ENCODE measurements at places on chromosomes 2 and 18.

DNA sequence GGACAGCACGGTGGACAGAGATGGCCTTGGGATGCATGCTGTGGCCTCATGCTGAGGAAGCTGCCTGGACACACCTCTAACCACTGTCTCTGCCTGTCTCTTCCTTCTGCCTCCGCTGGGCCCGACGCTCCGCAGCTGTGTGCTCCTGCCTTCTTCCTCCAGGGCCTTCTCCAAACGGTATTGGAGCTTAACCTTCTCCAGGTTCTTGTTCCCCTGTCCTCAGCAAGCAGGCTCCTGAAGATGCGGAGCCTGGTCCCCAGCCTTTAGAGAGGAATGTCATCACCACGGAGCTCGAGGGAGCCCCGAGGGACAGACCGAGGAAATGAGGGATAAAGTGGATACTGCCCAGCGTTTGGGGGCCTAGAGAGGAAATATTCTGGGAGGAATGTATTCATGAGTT, 155.1 kb downstream of the DYSF start:
- no peak for DNase-seq

- no peak for DNase-seq
These were observed 81.4 kb downstream of the TGOLN2 start for GRCh38 chr2:85246348-85246747.

- DNase-seq = no peak
These were observed 238.5 kb downstream of the GALR1 start for GRCh38 chr18:77487951-77488740.

GRCh38 chr2:150480971-150481830, 6.3 kb downstream of the RND3 start:
- no peak for DNase-seq

- DNase-seq = no peak
These were observed 422.6 kb upstream of the ID2 start for GRCh38 chr2:8259106-8259840.

DNA sequence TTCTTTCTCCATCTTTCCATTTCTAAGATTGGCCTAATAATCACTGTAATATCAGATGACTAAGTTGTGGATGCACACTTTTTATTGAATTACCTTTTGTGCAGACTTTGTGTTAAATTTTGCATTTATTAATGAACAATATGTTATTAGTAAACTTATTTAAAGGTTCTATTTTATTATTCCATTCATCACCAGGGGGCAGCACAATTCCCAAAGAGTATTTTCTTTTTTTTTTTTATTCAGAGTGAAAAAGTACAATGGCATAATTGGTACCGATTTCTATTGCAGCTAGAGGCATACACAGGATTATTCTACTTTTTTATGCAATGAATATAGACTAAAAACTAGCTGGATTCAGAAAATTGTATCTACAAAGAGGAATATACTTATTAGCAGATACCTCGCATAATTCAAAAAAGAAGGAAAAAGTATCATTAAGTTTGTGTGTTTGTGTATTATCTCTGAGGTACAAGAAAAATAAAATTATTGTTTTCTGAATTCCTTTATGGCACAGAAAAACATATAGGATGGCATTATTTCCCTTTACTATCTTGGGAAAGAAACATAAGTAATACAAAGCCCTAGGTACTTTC, 390.6 kb downstream of the ERBB4 start:
- no peak for DNase-seq

- DNase-seq = no peak
These were observed 398.0 kb downstream of the CDH2 start for GRCh38 chr18:27778925-27779324.

GRCh38 chr2:203908066-203908796, 28.3 kb upstream of the ICOS start:
- no peak for DNase-seq

- DNase-seq = no peak
These were observed 56.7 kb downstream of the SPTBN1 start for GRCh38 chr2:54512663-54513362.

DNA sequence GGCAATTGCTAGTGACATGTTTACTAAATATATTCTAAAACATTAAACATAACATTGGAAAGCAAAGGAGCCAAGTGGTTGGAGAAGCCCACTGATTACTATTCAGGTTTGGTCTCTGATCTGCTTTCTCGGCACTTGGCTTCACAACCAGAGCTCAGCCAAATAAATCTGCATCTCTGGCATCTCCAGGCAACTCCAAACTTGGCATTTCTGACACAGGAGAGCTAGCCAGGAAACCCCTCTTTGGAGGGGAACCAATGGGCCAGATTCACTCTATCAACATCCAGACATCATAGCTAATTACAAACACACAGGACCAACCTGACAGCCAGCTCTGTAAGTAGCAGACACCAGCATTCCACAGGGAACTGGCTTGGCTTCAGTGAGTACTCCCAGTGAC, 150.3 kb upstream of the ETAA1 start:
- DNase-seq = no peak

GRCh38 chr18:48573632-48574283, 34.9 kb downstream of the CTIF start:
- DNase-seq = no peak

- no peak for DNase-seq
These were observed 45.4 kb upstream of the TAF1B start for GRCh38 chr2:9797681-9798556.

DNA sequence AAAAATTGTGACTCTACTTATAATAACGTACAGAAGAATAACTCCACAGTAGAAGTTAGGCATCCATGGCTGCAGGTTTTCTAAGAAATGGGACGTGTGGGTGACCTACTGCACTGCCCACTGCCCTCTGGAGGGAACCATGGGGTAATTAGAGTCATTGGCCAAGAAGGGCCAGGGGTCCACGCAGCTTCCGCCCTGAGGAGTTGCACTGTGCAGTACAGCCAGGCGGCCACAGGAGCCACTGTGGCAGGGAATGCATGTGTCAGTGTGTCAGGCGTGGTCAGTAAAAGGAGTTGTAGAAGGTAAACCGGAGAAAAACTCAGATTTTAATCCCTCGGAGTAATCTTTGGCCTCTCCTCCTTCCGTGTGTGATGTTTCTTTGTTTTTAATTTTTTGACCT, 24.8 kb downstream of the NCK2 start:
- DNase-seq = no peak

DNA sequence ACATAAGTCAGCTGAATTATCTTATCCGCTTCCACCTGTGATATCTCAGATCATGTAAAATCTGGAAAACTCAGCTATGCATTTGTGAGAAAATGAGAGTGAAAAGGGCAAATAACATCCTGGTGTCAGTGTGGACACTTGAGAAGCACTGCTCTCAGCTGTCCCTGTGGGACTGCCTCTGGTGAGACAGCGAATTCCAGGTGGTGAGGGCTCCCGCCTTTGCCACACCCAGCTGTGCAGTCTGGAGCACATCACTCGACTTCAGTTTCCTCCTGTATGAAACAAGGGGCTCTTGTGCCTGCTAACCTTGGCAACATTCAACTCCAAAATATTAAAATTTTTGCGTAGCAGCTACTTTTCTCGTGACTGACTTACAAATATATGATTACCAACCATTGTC, 194.9 kb upstream of the BOD1L2 start:
- DNase-seq = no peak

DNA sequence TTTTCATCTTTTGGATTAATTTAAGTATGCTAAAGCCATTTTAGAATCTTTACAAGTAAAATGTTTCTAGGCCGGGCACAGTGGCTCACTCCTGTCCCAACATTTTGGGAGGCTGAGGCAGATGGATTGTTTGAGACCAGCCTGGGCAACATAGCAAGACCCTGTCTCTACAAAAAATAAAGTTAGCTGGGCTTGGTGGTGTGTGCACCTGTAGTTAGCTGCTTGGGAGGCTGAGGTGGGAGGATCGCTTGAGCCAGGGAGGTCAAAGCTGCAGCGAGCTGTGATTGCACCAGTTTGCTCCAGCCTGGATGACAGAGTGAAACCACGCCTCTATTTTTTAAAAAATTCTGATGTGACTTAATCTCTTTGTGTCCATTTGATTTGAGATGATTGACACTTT, 3.9 kb downstream of the PPM1B start:
- DNase-seq = no peak

GRCh38 chr18:44041961-44042360, 638.7 kb upstream of the SETBP1 start:
- no peak for DNase-seq

- no peak for DNase-seq
These were observed 21.7 kb upstream of the MEP1B start for GRCh38 chr18:32167980-32168730.

GRCh38 chr2:75099521-75099922, 99.8 kb downstream of the TACR1 start:
- DNase-seq = no peak

- no peak for DNase-seq
These were observed 284.6 kb downstream of the SP3 start for GRCh38 chr2:173680574-173680973.

DNA sequence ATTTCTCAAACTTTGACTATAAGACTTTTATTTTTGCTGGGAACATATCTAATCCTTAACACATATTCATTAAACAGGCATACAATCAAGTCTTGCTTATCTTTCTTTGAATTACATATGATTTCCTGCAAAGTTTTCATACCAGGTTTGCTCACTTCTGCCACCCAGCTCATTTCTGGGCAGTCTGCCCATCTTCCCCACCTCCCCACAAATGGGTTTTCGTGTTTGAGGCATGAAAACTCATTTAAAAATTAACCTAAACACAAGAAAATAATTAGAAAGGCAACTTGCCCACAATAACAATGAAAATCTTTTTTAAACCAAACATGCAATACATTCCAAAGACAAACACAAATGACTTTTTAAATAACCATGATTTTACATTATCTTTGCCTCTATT, 3.4 kb downstream of the CHST9 start:
- DNase-seq = no peak

DNA sequence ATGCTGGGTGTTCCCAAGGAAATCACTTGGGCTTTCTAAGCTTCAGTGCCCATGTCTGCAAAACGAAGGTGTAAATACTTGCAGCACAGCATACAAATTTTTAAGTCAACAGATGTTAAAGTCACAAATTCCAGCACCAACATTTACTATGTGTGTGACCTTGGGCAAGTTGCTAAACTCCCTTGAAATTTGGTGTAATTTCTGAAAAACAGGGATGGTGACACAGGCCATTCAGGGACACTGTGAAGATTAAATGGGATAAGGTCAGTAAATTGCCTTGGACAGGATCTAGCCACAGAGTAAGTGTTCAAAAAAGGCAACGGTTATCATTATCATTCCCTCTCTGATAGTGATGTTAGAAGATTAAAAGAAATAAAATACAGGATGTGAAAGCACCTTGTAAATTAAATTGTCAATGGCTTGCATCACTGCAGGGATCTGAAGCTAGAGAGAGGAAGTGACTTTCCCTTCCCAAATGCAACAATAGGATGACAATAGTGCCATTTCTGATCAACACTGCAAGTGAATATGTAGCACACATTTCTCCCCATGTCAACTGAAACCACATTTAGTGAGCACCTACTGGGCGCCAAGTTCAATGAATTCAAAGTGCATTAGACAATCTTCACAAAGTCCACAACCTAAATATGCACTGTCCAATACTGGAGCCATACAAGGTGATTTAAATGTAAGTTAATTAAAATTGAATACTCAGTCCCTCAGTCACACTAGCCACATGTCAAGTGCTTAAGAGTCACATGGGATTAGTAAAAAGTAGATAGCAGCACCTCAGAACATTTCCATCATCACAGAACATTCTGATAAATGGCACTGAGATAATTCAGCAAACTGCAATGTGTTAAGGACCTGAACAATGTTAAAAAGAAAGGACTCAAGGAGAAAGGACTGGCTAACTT, 81.2 kb downstream of the STK39 start:
- no peak for DNase-seq

- no peak for DNase-seq
These were observed 47.9 kb downstream of the FER1L5 start for GRCh38 chr2:96690306-96691021.

DNA sequence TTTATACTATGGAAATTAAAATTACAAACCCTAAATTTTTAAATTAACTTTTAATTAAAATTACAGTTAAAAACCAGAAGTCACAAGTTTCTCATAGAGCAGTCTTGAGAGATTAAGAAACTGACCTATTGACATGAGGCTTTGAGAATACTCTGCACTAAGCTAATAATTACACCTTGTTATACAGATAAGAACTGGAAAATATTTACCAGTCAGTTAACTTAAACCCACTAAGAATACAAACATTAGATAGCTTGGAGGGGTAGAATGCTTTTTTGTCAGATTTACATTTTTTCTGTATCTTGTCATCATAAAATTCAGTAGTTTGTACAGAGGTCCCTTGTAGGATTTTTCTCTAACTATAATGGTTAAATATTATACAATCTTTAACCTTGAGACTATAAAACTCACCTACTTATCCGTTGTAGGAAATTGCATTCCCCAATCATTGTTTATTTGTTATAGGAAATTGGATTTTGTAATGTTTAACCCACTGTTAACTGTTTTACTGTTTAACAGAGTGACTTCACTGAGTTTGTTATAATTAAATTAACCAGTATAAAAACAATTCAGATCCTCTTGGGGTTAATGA, 219.7 kb upstream of the PKDCC start:
- DNase-seq = no peak

DNA sequence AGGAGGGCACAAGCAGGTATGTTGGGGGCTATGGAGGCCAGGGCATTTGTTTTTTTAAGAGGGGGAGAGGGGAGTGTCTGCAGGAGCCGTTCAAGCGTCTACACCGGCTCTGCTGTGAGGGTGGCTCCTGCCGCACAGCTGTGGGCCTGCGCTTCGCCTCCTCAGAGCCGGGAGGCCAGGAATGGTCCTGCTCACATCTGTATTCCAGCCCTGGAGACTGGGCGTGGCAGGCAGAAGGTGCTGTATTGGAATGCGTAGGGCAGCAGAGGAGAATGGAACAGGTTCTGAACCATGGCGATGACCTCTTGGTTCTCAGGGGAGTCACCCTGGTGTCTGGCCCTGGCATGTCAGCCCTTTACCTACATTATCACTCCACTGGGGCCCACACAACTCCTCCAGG, 26.8 kb upstream of the INHBB start:
- DNase-seq = no peak

- no peak for DNase-seq
These were observed 85.2 kb upstream of the HNMT start for GRCh38 chr2:137879121-137879520.

GRCh38 chr18:58100154-58100553, 56.1 kb downstream of the NEDD4L start:
- DNase-seq = no peak

DNA sequence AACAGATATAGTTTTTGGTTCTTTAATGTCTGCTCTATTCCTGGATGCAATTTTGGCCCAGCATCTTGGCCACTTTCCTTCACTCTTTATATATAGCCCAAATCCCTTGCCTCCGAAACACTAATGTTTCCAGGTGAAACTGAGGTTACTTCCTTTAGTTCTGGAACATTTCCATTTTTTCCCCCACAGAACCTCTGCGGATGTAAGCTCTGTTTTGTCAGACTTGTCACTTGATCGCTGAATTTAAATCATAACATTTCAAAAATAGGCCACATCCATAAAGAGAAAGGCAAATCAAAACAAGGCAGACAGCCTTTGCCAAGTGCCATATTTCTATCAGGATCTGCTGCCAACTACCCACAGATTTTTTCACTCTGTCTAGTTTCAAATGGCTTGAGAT, 115.1 kb downstream of the ANKRD44 start:
- DNase-seq = no peak
